Right ventricle myocardium inferior (tissue), 1 donor: ENCODE measurements at places on chromosomes 4 and X. TPM values are rescaled to one million over a fixed set of nuclear protein-coding genes. Genes with fewer than 3 reads are reported as not detected.

DNA sequence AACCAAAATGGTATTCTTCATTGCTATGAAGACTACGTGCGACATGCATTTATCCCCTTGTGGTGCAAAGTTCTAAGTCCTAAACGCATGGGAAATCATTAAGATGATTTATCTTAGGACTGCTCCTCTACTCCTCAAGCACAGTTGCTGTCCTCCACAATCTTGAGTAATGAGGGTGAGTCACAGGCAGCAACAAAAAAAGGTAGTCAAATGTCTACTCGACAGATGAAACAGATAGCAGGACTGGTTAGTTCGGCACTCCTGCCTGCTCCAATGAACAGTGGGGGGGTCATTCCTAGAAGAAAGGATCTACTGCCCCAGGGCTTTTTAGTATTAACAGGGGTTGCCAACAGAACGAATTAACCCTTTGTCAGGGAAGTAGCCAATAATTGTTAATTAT is 233.7 kb upstream of the FGF13 start:
- DNase-seq = no peak

The VCX gene
- not detected for total RNA-seq

GRCh38 chrX:18769812-18770573 is 62.5 kb downstream of the PPEF1 start:
- DNase-seq = no peak

GRCh38 chrX:11447418-11447817 is 154.2 kb downstream of the AMELX start:
- no peak for DNase-seq

DNA sequence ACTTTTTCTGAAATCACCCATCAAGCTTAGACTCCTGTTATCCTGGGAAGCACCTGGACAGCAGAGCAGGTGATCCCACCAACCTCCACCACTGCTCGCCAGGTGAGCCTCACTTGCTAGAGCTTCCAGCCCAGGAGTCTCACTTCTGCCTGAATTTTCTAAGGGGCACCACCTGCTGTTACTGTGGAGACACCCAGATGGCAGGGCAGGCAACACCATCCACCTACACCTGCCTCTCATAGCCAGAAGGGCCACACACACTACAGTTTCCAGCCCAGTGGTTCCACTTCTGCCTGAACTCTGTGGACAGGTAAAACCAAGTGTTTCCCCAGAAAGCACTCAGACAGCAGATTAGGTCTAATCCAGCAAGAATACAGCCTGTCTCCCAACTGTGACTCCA is 262.0 kb downstream of the ARAP2 start:
- no peak for DNase-seq

- no peak for DNase-seq
Observed at GRCh38 chrX:10017872-10018271, 50.7 kb downstream of the CLDN34 start.

- DNase-seq = no peak
Observed at GRCh38 chr4:188372829-188373228, 233.6 kb downstream of the TRIML1 start.

The CACNA1F gene
- not detected for total RNA-seq

The MID1 gene
- total RNA-seq = 7.0 TPM

DNA sequence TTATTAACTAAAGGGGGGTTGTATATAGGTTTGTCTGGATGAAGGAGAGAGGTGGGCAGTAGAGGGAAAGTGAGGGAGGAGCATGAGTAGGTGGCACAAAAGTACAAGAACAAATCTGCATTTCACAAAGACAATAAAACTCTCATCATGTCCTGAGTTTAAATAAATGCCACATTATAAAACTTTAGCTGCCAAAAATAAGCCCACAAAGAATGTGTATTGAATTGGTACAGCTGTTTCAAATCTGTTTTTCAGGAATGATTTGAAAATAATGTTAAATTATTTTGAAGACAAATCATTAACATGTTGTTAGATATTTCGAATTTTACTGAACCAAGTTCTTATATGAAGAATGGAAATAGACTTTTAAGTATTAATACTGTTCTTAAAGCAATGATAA is 5.8 kb downstream of the CNKSR2 start:
- no peak for DNase-seq

The JADE3 gene
- total RNA-seq = 9.0 TPM

The CXorf65 gene
- total RNA-seq = not detected

GRCh38 chrX:123330229-123330942 is 146.3 kb downstream of the GRIA3 start:
- no peak for DNase-seq

GRCh38 chr4:7876201-7876875 is 63.3 kb downstream of the AFAP1 start:
- DNase-seq = no peak

- no peak for DNase-seq
Observed at GRCh38 chr4:106869551-106869950, 166.6 kb downstream of the DKK2 start.

DNA sequence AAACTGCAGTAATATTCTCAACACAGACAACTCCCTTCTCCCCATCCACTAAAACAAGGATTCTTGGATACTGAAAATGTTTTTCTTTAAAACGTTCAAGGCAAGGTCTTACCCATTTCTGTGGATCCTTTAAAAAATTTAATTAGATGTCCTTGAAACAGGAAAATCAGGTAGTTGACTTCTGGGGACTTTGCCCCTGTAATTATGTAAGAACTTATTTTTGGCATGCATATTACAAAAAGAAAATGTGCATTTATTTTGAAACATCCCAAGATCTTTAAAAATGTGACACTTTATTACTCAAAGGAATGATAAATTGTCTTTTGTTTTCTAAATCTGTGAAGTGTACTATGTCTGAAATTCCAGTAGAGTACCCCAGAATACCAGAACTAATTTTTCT is 25.8 kb downstream of the GUCY1B1 start:
- no peak for DNase-seq

DNA sequence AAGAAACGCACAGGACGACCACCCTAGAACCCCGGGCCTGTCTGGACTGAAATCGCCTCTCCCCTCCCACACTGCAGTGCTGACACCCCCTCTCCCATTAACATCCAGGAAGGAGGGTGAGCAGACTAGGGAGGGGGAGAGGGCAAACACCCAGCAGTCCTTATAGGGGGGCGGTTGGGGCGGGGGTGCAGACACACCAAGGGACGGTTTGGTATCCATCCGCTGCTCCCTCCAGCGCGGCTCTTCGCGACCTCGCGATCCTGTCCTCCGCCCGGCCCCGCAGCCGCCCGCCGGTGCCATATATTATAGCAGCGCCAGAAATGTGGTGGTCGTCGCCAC is 411 bp upstream of the GPRASP1 start:
- no peak for DNase-seq

DNA sequence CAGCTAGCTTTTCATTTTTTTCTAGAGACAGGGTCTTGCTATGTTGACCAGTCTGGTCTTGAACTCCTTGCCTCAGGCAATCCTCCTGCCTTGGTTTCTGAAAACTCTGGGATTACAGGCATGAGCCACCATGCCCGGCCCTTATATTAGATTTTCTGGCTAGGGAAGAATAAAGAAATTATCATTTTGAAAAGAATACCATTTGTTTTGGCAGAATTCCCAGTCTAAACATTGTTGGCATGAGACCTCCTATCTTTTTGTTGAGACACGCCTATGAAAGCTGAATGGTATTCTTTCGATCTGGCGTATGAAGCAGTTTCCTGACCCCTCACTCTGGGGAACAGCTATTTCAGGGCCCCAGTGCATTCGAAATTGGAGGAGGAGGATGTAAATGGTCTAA is 107.0 kb downstream of the REPS2 start:
- no peak for DNase-seq
